ENCODE measurements at places on chromosomes 5 and 9.

GRCh38 chr9:76049341-76049740 lies 158.9 kb downstream of the PCSK5 start:
- DNase-seq: no peak

DNA sequence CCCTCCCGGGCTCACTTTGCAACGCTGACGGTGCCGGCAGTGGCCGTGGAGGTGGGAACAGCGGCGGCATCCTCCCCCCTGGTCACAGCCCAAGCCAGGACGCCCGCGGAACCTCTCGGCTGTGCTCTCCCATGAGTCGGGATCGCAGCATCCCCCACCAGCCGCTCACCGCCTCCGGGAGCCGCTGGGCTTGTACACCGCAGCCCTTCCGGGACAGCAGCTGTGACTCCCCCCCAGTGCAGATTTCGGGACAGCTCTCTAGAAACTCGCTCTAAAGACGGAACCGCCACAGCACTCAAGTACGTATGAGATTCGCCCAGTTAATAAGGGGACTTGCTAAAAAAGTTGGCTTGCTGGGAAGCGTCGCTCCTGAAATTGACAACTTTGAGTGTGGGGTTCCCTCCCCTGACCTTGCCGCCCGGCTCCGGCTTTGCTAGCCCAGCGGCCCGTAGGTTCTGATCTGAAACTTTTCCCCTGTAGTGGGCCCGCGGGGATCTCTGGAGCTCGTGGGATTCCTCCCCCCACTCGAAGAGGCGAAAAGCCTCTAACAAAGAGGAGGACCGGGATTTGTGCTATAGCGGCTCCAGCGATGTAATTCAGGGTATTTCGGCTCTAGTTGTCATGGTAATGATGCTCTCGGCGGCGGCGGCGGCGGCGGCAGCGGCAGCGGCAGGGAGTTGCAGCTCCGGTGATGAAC lies 572 bp downstream of the NR4A3 start:
- peak; percentile 34 for DNase-seq

GRCh38 chr9:129253803-129254381 lies 75.8 kb upstream of the IER5L start:
- DNase-seq: no peak

DNA sequence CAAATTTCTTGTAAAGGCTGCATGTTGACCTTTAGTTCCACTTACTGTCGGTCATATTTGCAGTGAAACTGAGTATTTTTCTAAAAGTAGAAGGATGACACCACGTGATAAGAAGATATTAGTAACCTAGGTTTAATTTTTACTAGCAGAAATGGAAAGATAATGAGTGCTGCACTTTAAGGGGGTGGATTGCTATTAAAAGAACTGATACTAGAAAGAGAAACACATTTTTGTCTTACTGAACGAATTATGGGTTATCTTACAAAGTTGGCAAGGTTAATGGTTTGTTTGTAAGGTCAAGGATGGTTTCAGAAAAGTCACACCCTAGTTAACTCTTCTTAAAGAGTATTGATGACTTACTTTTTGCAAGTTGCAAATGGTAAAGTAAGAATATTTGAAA lies 2.4 kb downstream of the MACIR start:
- no peak for DNase-seq

DNA sequence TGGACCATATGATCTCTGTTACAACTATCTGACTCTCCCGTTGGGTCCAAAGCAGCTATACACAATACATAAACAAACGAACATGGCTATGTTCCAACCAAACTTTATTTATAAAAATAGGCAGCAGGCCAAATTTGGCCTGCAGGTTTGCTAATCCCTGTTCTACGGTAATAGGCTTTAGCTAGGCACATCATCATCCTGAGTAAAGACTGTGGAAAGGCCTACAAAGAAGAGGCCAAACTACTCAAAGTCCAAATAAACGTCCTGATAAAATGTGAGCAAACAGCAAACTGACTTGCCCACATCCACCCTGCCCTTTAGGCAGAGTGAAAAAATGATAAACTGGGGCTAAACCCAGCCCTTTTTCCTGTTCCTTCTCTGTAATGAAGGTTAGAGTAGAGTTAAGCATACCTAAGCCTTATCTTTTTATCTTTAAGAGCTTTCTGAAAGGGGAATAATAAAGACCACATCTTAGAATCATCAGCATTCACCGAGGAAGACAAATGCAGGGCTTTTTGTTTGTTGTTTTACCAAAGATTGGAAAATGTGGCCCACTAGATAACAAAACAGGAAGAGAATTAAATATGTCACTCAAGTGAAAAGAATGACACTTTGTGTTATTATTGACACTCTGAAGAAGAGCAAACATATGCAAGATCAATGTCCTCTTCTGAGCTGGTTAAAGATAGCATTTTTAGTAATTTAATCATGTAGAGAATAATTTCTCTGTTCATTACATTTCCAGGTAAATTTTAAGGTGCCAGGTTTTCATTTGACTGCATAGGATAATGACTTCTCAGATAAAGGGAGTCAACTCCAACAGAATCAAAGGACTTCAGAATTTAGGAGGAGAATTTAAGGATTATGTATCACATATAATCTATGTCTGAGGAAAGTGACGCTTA lies 160.0 kb upstream of the GNA14 start:
- no peak for DNase-seq

DNA sequence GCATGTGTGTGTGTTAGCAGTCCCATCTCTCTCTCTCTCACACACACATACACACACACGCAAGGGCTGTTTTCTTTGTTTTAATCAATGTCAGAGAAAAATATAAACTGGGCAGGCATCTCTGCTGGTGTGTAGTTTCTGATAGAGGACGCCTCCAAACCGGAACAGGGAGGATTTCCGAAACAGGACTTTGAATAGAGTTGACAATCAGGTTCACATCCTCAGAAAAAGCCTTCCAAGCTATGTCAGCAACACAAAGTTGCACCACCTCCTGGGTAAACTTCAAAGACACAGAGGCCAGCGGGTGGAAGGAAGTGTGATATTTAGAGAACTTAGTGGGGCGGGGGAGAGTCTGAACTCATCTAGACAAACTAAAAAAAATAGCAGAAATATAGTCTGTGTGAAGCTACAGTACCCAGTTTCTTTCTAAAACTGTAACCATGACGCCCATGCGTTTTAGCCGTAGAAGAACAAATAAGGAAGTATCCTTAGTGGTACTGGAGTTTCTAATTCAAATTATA lies 1.2 kb downstream of the ST8SIA4 start:
- no peak for DNase-seq

GRCh38 chr9:127144670-127145445 lies 22.4 kb upstream of the ANGPTL2 start:
- no peak for DNase-seq
